ENCODE measurements at places on chromosomes 6 and 20.

- DNase-seq = no peak
These were observed 380.9 kb upstream of the RGS17 start for GRCh38 chr6:153511896-153512496.

- no peak for DNase-seq
These were observed 99.7 kb upstream of the RALGAPA2 start for GRCh38 chr20:20812136-20812535.

- no peak for DNase-seq
These were observed 41.7 kb upstream of the TTPAL start for GRCh38 chr20:44433751-44434538.

DNA sequence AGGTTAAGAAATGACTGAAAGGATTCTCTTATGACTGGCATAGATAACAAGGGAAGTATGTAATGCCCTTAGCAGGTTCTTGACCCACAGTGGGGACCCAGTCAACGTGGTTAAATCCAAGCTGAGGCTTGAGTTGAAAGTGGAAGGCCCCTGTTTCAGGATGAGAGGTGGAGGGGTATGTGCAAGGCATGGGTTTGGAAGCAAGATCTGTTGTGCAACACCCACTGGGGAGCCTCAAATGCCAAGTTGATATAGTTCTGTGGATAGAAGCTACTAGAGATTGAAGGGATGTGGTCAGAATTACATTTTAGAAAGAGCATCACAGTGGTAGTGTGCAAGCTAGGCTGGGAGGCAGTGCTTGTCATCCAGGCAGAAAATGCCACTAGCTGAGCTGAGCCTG lies 5.1 kb downstream of the PABPC1L start:
- DNase-seq = no peak

DNA sequence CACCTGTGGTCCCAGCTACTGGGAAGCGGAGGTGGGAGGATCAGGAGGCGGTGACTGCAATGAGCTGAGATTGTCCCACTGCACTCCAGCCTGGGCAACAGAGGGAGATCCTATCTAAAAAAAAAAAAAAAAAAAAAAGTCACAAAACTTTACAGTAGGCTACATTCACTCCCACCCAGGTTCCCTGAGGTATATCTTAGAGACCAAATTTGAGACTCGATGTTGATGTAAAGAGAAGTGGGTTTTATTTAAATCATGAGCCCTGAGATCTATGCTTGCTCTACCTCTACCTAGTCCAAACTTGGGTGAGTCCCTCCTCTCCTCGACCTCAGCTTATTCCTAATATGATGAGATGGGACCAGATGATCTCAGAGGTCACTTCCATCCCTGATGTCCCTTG lies 8.8 kb upstream of the DEF6 start:
- DNase-seq = no peak

DNA sequence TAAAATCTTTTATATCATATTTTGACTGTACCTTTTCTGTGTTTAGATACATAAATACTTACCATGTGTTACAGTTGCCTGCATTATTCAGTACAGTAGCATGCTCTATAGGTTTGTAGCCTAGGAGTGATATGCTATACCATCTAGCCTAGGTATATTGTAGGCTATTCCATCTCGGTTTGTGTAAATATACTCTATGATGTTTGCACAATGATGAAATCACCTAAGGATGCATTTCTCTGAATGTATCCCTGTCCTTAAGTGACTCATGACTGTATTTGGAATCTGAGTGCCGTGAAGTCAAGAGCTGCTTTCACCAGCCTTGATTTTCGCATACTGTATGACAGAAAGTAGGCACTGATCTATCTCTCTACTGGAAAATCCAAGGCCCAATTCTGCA lies 129.9 kb downstream of the UTRN start:
- DNase-seq = no peak

DNA sequence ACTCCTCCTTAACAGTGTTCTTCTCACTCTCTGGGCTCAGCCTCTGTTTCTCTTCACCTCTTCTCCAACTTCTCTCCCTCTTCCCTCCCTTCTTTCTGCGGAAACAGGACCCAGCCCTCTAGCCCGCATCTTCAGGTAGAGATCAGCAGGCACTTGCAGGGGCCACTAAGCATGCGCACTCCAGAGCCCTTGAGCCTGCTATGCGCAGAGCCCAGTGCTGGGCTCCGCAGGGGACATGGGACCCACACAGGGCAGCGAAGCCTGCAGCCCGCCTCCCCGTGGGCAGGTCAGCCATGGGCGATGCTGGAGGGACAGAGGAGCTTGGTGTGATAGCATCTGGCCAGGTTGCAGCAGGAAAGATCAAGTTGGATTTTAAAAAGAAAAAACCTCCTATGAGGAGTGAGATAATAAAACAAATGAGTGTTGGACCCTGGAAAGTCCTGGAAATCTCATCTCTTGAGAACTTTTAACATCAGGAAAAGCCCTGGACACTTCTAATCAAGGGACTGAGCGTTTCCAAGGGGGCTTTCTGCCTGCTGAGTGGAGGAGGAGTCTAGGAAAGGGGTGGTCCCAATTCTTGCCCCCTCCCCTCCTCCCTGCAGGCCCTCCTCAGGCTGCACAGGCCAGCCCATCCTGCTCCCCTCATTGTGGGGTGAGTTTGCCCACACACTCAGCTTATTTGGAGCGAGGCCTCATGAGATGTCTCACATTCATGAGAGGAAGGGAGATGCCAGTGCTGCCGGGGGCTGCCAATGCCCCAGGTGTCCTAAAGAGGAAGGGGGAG lies 71.9 kb downstream of the MDGA1 start:
- DNase-seq = no peak

DNA sequence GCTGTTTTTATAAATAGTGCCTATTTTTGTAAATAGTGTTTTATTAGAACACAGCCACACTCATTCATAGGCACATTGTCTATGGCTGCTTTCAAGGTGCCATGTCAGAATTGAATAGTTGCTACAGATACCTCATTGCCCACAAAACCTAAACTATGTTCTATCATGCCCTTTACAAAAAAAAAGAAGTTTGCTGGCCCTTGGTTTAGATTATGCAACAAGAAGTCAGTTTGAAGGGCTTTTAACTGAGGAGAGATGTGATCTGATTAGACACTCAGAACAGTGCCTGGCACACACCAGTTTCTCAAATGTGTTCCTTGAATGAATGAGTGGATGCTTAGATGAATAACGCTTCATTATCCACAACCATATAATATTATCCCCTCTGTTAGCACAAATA lies 366.1 kb downstream of the MAFB start:
- no peak for DNase-seq

- DNase-seq = no peak
These were observed 20.2 kb downstream of the COL11A2 start for GRCh38 chr6:33171880-33172687.

DNA sequence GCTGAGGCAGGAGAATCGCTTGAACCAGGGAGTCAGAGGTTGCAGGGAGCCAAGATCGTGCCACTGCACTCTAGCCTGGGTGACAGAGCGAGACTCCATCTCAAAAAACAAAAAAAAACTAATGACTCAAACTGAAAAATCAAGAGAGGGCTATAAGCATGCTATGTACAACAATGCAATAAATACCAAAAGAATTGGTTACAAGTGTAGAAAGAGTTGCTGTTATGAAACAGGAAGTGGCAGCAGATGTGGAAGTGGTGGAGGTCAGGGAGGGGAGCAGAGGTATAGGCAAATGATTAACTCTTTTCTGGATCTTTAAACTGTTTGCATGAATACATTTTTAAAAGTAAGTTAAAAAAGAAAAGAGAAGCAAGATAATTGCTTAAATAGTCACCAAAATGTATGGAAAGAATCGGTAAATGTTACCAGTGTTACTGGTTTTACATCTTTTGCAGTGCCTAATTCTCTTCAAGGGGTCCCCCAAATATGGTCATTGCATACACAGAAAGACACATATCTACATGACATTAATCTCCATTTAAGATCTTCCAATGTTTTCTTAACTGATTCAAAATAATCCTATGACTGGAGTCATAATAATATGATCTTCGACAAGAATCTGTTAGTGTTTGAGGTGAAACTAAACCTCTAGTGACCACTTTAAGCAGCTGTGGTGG lies 15.0 kb downstream of the CALHM6 start:
- DNase-seq = no peak

DNA sequence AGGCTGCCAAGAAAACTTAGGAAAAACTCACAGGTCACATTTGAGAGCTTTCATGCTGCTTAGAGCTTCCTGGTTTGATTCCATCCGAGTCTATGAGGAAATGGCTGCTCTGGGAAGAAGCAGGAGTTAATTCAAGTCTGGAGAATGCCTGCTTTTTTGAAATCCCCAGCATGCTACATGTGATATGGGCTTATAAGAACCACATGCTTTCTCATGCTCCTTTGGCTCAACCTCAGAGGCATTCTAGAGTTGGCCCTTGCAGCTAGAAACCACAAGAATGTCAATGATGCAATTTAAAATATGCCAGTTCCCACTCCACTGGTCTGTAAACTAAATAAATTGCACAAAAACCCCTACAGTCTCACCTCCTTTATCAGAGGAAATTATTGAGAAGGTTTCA lies 142.9 kb upstream of the OLIG3 start:
- no peak for DNase-seq

DNA sequence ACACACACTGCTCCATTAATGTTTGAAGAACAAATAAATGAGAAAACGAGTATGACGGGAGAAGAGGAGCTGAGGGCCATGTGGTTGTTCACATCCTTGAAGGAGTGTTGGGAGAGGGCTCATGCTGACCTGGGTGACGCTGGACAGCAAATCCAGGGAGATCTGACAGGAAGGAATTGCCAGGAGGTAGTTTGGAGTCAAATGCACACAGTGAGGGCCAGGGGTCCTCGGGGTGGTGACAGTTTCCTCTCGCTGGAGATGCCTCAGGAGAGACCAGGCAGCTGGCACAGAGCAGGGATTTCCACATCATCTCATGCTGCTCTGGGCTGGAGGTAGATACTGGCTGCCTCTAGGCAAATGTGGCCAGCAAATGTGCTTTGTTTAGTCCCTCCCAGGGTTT lies 2.0 kb upstream of the TMEM181 start:
- no peak for DNase-seq

- no peak for DNase-seq
These were observed 4.7 kb downstream of the CDKAL1 start for GRCh38 chr6:20538907-20539306.

DNA sequence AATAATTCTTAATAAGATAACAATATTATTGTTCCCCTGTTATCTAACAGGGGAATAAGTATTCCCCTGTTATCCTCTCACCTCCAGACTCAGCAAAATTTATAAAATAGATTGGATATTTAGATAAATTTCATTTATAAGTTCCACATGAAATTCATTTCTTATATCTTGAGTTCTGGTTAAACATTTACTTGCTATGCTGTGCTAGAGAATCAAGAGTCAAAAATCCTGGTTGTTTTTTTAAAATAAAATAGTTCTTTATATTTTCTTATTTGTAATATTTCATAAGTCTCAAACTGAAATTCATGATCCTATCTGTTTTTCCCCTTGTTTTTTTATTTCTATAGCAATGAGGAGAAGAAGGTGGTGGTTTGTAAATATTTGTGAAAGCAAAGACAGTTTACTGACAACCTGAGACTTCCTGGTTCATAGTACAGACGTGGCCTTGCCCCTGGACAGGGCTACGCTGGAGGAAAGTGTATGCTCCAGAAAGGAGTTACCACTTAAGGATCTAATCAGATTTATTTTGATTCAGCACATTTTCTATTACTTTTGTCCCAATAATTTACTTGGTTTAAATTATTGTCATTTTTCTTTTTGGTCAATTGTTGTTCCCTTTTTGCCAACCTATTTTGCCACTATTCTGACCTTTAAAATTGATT lies 37.8 kb upstream of the MARCKS start:
- DNase-seq = no peak

GRCh38 chr20:32664678-32665159 lies 9.0 kb downstream of the C20orf203 start:
- DNase-seq = no peak

DNA sequence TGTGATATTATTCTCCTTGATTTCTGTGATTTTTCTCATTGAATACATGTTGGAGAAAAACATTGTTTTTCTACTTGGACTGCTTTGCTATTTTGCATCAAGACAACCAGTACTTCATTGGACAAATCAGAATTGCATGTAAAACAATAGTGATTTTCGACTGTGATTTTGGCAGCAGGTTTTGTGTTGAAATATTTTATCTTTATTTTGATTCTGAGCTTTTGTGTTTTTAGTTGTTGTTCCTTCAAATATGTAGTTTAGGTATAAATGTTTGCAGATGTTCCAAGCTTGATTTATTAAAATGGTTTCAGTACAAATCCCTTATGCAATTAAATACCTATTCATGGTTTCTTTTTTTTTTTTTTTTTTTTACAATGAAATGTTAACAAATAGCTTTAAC lies 754.1 kb downstream of the DOK5 start:
- DNase-seq = no peak

DNA sequence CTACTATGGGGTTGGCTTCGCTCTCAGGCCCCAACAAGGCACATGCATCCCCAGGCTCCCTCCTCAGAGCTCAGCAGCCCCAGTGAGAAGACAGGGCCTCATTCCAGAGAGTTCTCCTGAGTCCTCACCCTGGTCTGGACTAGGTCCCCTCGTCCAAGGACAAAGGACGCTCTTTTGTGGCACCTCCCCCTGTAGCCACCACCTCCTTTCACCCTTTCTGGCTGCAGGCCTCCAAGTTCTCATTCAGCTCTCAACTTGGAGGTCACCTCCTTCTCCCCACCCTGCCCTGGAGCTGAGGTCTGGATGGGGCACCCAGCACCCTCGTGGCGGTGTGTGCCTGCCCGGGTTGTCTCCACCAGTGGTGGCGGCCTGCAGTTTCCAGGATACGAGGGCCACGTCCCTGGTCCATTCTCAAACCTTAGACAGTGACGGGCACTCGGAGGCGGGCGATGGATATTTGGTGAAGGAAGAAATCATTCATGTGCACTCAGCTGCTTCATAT lies 2.5 kb downstream of the UNC93A start:
- DNase-seq = no peak

DNA sequence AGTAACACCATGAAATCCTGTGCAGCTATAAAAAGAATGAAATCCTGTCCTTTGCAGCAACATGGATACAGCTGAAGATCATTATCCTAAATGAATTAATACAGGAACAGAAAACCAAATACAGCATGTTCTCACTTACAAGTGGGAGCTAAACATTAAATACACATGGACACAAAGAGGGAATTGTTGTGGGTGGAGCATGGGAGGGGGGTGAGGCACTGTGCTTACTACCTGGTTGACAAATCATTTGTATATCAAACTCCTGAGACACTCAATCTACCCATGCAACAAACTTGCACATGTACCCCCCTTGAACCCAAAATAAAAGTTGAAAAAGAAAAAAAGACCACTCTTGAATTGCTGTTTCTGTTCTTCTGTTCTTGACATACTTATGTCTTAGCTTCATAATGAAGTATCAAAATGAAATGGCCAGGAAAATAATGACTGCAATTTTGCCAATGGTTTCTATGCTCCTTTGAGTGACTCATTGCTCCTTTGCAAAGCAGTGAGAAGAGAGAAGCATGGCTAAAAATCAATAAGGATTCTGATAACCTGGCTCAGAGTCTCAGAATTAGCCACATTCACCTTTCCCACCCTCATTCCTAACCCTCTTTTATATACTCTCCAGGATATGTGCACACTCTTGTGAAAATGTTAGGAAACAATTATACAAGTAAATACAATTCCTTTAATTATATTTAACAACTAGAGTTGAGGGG lies 71.0 kb downstream of the CYP39A1 start:
- DNase-seq = no peak

- no peak for DNase-seq
These were observed 72.2 kb downstream of the RIN2 start for GRCh38 chr20:19830211-19830785.

GRCh38 chr6:7685276-7685675 lies 40.6 kb upstream of the BMP6 start:
- DNase-seq = no peak

- DNase-seq = no peak
These were observed 442.3 kb downstream of the EPHA7 start for GRCh38 chr6:92977018-92977417.
